ENCODE measurements at places on chromosomes 11 and 22. TPM values are rescaled to one million over a fixed set of nuclear protein-coding genes. Genes with fewer than 3 reads are reported as not detected.

SYVN1 gene
- total RNA-seq = 41.2 TPM

NTM gene
- not detected for total RNA-seq

RCOR2 gene
- total RNA-seq = 1.1 TPM

PRG2 gene
- not detected for total RNA-seq

APOA4 gene
- total RNA-seq = not detected

OR51E2 gene
- total RNA-seq = not detected

OR51B5 gene
- 0.10 TPM for total RNA-seq

OR8A1 gene
- total RNA-seq = not detected

CWC15 gene
- 28.7 TPM for total RNA-seq

MAP4K2 gene
- 8.0 TPM for total RNA-seq

P2RY6 gene
- total RNA-seq = 10.4 TPM

HTR3B gene
- total RNA-seq = not detected

GPHA2 gene
- total RNA-seq = not detected

DYNC2H1 gene
- total RNA-seq = 6.7 TPM

Measured in A549 treated with GW870086 at 1 μM for 4 hours (cell line).